Heart left ventricle (tissue), 16 donors: ENCODE measurements at places on chromosomes 6 and 20. TPM values are rescaled to one million over a fixed set of nuclear protein-coding genes. Genes with fewer than 3 reads are reported as not detected.

Gene SEMG2
- total RNA-seq = not detected

DNA sequence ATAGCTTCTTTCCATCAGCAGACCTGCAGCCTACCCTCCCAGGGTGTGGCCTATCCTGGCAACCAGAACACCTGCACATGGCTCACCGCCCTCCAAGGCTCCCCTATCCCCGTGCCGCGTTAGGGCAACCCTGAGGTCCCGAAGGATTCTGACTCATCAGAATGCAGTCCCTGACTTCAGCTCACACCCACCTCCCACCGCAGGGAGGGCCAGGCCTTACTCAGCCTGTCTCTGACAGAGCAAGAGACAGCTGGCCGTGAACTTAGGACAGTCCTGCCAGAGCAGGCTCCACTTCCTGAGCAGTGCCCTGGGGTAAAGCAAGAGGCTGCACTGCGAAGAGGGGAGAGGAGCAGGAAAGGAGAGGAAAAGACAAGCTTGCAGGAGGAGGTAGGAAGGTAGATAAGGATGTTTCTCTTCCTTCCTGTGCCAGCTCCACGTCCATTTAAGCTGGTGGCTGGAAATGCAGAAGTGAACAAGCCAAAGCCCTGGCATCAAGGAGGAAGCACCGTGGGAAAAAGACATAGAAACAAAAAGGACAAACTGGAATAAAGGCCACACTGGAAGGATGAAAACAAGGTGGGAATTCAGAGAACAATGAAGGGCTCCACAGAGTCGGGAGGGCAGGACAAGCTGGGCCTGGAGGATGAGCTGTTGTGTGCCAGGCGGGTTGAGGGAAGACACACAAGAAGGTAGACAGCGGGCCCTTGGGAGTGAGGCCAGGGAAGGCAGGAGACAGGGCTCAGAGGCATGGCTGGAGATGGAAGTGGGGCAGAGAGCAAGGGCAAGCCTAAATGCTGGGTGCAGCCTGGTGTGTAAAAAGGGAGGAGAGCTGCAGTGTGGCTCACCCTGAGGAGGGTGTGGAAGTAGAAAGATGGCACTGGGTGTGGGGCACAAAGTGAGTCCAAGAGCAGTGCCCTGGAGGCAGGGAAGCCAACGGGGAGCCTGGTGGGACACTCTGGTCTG, 102.7 kb downstream of the SLC23A2 start:
- no peak for DNase-seq

- no peak for DNase-seq
These were observed 2.1 kb downstream of the BTN3A2 start for GRCh38 chr6:26367114-26367513.

DNA sequence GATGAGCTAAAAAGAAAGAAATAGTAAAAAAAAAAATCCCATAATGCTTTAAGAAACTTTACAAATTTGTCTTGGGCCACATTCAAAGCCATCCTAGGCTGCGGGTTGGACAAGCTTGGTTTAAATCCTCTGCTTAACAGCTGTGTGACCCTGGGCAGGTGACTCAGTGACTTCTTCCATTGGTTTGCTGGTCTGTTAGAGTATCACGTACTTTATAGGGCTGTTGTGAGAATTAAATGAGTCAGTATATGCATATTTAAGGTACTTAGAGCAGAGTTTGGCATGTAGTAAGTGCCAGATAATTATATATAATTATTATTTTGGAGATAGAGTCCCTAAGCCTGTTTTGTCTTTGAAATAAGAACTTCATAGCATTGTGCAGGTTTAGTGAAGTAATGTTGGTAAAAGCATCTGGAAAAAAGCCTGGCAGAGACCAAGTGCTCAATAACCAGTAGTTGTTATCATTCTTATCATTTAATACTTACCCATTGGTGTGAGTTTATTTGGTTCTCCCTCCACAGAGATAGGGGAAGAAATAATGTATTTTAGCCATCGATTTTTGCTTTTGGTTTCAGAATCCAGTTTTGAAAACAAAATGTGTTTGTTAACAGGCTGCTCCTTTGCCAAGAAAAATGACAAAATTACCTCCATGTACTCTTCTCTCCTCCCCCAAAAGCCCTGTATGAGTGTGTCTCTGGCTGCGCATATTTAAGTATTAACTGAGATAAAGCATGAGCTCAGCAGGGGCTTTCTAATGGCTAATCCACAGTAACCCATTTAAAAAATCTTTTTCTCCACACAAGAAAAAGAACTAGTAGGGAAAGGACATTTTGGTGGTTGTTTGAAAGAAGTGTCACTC, 67.2 kb downstream of the FOXO3 start:
- DNase-seq = no peak

DNA sequence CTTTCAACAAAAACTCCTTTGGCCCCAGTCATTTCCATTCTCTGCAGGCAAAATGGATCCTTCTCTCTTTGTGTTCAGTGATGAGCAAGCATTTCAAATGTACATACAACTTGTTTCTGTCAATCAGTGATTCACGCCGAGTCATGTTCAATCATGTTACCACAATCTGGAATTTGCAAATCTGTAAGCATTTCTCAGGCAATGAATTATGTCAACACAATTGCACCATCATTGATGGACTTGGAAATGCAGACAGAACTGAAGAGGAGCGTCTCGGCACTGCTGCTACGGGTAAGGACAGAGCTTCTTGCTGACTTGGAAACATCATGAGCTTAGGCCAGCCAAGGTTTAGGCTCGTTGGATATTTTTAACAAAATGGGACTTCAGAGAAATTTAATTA, 132.8 kb upstream of the AGPAT4 start:
- no peak for DNase-seq

Gene MEI4
- total RNA-seq = 0.16 TPM

GRCh38 chr6:166766769-166767168, 139.7 kb upstream of the RPS6KA2 start:
- DNase-seq = no peak

Gene PRRC2A
- total RNA-seq = 102 TPM

GRCh38 chr6:66849843-66850242, 1142.8 kb upstream of the EYS start:
- no peak for DNase-seq

DNA sequence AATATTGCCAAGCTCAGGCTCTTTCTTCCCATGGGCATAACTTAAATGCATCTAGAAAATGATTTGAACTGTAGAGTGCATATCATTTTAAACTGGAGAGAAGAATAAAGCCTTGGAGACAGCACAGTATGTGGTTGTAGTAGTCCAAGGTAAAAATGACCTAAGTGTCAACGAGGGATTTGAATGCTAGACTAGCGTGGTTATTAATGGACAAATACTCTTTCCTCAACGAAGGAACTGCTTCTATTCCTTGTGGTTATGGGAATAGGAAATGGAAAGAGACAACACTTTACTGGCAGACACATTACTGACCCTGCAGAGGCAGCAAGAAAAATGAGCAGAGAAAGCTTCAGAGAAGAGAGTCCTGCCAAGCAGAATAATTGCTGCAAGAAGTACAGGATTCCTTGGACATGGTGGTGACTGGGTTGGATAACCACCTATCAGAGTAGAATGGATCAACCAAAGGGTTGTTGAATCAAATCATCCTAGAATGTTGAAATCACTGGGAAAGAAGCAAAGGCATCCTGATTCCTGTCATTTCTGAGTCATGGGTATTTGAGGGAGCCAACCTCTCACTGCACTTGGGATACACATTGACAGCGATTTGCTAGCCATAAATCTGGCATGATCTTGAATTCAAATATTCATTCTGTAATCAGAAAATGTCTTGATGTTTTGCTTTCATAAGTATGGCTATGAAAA, 258.1 kb upstream of the EPHA7 start:
- DNase-seq = no peak

DNA sequence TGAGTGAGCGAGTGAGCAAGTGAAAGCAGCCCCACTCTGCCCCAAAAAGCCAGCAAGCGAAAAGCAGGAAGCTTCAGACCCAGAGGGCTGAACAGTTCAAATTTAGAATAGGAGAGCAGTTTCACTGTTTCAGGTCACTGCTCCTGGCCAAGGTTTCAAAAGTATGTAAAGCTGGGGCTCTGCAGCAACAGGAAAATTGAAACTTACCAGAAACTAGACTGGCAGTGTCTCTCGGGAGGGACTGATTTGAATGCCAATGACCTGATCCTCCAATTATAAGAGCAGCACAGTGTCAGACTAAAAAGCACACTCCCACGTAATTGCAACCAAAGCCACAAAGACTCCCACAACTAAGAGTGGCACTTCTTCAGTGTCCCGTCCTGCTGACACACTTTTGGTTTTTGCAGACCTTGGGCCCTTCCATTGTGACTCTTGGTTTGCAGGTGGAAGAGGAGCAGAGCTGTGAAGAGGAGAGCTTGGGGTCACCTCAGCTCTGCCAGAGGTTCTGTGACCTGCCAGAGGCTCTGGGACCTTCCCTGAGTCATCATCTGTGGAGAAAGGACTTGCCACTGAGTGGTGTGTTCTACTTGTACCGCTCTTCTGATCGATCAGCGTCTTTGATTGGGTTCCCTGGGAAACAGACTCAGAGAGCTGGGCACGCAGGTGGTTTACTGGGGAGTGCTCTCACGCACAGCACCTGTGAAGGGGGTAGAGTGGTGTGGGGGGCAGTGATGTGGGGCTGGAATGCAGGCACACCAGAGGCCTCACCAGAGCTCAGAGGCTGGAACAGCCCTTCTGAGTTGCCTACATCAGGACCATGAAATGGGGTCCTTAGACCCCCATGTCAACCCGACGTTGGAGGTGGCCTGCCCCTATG, 52.7 kb upstream of the PTGIS start:
- no peak for DNase-seq

DNA sequence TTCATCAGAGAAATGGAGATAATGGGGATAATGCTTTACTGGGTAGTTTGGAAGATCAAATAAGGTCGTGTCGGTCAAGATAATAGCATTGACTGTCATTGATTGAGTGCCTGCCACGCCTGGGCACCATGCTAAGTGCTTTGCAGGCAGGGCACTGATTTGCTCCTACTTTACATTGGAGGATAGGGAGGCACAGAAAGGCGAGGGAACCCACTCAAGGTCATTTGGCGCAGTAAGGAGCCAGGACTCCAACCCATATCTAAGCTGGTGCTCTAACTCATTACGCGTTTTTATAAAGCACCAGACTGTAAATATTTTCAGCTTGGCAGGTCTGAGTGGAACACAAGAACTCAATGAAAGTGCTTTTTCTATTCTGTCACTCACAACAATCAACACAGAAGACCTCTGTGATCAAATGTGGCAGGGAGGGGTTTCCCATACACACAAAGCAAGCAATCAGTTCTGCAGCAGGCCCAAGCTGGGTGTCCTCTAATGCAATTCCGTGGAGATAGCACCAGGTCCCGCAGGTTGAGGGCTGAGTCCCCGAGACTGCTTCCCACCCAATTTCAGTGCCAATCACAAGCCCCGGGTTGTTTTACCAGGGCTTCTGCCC, 373.6 kb downstream of the CDH26 start:
- DNase-seq = no peak

Gene CLDN20
- not detected for total RNA-seq

DNA sequence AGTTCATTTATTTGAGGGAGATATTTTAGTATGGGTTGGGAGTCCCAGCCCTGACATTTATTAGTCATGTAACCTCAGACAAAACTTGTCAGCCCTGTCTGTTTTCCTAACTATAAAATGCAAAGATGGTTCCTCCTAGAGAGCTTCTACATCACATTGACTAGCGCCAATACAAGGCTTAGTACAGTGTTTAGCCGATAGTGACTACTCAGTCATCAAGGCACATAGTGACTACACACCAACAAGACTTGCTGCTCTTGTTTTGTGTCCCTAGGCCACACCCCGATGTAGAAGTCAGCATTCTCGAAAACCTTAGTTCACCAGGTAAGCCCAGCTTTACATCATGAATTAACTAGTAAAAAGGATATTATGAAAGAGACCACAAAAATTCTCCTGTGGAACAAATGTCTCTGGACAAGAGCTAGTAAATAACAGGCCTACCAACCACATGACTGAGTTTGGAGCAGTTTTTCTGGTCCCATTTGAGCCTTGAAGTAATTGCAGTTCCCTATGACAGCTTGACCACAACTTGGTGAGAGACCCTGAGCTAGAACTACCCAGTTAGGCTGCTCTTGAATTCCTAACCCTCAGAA, 68.8 kb downstream of the PFDN4 start:
- DNase-seq = no peak

GRCh38 chr6:38720295-38720694, 5.2 kb downstream of the DNAH8 start:
- DNase-seq = no peak

DNA sequence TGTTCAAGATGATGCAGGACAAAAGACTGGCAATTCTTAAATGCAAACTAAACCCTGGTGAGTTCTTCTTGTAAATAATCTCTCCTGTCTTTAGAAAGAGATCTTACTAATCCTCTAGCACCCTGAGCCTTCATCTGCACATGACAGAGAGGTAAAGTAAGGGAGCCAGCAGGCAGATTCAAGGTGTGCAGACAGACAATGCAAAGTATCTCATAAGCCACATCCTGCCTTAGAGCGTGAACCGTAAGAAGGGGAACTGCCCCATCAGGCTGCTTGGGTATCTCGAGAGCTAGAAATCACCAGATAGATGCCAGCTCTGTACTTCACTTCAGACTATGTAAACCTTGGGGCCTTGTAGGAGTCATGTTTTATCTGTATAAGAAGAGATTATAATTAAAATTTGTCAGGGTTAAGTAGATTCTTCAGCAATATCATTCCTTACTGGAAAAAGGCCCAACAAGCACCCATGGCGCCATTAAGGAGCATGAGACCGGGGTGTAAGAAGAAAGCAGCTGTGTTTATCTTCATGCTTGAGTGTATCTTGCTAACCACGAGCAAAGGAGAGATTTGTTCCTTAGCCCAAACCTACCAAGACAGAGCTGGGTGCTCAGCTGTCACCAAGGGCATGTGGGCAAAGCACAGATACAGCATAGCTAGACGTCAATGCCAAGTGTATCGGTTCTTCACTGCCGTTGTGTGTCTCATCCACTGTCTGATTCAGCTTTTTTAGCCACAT, 24.4 kb downstream of the CNR1 start:
- DNase-seq = no peak

Gene PDE10A
- total RNA-seq = 11.3 TPM

DNA sequence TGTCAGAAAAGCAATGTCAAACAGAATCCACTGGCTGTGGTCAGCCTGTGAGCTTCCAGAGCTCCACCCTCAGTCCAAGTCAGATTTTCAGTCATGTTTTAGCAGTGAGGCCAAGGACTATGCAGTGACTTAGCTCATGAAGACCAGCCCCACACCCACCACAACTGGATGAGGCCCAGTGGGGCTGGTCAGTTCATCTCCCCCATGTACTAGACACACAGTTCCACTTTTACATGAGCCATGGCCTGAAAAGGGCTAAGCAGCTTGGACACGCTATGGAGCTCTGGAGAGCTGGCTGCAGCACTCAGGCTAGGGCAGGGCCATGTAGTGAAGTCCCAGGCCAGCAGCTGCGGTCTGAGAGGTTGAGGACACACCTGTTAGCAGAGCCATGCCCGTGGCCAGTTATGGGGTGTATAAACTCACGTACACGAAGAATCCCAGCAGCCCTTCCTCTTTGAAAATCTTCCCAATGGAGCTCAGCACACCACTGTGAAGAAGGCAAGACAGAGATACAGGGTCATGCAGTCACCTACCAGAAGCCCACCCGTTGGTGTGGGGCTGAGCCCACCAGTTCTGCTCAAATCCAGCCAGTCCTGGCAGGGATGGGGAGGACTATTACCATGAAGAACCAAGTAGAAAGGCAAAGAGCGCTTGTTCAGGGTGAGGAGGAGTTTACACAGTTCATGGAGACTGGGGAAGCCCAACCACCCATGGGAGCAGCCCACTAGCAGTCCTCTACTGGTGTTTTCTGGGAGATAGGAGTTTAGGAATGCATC, 10.6 kb downstream of the MTCH1 start:
- no peak for DNase-seq

- DNase-seq = no peak
These were observed 3.6 kb upstream of the FOXC1 start for GRCh38 chr6:1605893-1606779.

GRCh38 chr20:59671661-59672471, 67.5 kb downstream of the PHACTR3 start:
- no peak for DNase-seq

- DNase-seq = no peak
These were observed 14.8 kb downstream of the ARMC12 start for GRCh38 chr6:35751594-35751993.
